ENCODE measurements at places on chromosomes 6 and 20.

DNA sequence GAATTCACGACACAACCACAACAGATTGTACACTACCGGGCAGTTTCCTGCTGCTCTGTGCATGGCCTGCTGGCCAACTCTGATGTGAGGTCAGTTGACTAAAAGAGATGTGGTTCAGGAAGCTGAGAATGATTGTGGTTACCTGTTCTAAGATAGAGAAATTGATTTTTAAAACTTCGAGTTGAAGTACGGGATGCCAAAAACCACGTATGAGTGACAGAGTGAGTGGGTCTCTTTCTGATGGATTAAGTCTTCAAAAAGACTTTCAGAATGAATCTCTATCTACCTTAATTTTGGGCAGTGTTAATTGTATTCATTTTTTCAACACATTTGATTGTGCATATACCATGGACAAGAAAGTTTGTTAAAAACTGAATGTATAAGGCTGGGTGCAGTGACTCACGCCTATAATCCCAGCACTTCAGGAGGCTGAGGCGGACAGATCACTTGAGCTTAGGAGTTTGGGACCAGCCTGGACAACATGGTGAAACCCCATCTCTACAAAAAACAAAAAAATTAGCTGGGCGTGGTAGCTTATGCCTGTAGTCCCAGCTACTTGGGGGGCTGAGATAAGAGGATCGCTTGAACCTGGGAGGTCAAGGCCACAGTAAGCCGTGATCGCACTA is 121.2 kb downstream of the SGK1 start:
- DNase-seq: peak; percentile 13

DNA sequence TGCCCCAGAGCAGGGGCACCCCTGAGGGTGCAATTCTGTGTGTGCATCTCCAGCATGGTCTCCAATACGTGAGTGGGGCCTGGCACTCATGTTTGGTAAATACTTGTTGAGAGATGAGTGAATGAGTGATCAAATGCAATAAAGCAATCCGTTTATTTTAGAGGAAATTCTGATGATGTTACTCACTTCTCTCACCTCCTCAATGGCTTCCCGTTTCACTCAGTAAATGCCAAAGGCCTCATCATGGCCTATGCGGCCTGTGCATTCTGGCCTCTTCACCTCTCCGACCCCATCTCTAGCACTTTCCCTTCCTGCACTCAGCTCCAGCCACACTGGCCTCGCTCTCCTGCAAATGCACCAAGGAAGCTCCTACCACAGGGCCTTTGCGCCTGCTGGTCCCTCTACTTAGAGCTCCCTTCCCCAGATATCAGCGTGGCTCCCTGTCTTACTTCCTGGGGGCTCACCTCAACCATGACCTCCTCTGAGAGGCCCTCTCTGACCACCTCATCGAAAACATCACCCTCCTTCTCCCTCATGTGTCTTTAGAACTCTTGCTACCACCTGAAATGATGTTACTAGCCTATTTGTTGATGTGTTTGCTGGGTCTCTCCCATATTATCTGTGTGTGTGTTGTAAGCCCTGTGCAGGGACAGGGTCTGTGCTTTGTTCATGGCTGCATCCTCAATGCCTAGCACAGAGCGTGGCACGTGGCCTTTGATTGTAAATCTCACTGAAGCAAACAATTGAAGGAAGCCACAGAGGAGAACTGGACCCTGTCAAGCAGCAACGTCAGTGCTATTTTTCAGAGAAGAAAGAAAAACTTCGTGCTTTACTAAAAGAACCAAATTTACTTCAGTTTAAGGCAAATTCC is 42.6 kb downstream of the RAB44 start:
- DNase-seq: peak; percentile 35

GRCh38 chr6:168282985-168283685 is 36.4 kb downstream of the DACT2 start:
- DNase-seq: no peak

DNA sequence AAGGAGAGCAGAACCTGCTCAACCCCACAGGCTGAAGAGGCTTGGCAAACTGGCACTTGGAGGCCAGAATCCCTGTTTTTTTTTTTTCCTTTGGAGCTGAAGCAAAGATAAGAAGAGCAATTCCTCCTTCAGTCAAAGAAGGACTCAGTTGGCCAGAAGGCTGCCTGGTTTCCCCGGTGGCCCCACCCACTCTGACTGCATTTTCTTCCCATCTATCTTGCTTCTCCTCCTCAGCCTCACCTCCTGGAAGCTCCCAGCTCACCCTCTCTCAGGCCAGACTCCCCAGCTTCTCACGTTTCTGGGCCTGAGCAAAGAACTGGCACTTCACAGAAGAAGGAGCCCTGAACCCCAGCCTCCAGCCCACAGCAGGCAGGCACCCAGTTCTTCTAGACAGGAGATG is 2.4 kb downstream of the LRFN2 start:
- no peak for DNase-seq

DNA sequence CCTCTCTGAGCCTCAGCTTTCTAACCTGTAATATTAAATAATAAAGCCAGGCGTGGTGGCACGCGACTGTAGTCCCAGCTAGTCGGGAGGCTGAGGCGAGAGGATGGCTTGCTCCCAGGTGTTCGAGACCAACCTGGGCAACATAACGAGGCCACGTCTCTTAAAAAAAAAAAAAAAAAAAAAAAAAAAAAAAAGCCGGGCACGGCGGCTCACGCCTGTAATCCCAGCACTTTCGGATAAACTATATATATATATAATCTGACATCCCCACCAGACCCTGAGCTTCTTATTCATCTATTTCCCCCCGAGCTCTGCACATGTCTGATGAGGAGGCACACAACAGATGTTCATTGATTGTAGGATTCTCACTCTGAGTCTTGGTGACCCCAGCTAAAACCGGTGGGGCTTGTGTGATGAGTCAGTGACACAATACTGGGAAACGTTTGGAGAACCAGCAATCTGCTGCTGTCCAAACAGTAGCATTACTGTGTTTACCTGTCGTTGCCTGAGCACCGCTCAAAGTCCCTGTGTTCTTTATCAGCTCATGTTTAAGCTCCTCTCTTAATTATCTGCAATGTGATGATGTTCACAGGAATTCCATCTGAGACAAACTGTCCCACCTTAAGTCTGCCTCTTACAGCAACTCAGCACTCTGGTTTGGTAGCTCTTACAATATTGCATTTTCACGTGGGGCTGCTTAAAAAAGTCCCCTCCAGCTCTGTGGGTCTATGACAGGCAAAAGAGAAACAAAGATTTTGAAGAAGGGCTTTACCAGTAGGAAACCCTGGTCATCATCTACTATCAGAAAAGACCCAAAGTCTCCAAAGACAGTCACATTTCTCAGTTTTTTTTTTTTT is 1.0 kb upstream of the SPATA2 start:
- DNase-seq: no peak

Measured in iris pigment epithelial cell (primary cell).